KG1 (cell line): ENCODE measurements at places on chromosomes 16 and 17.

- DNase-seq, result no peak
Observed at GRCh38 chr16:1785846-1786170, 3.0 kb downstream of the NUBP2 start.

- DNase-seq, result no peak
Observed at GRCh38 chr17:74088285-74088933, 115.1 kb upstream of the RPL38 start.

DNA sequence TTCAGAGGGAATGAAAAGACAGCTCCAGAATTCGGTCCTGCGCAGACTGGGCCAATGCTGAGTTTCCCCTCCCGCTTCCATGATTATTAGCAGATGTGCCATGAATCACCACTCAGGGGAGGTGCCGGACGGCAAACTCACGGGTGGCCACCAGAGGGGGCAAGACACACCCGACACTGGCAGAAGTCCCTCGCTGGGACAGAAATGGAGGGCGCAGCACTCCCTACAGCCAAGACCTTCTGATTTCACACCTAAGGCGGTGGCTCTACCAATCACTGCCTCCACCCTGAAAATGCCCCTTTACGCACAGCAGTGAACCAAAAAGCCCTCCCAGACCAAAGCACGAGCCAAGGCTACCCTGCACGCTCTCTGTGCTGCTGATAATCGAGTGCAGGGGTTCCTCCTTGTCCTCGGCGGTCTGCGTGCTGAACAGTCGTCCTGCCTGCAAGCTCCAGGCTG is 26.8 kb downstream of the TRAP1 start:
- DNase-seq, result peak; percentile 37

GRCh38 chr17:8697323-8697741 is 47.3 kb downstream of the CCDC42 start:
- no peak for DNase-seq

DNA sequence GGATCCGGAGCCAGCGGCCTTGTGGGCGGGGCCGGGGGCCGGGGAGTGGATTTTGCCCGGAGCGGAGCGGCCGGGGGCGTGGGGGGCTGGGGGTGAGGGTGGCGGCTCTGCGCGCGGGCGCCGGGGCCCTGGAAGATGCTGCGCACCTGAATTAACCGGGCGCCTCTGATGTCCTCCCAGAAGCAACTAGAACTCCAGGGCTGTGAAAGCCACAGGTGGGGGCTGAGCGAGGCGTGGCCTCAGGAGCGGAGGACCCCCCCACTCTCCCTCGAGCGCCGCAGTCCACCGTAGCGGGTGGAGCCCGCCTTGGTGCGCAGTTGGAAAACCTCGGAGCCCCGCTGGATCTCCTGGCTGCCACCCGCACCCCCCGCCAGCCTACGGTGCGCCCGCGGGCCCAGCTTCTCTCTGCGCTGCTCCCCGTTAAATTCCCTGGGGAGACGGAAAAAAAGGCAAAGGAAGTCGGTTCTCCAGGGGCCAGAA is 549 bp downstream of the SLC26A11 start:
- no peak for DNase-seq

DNA sequence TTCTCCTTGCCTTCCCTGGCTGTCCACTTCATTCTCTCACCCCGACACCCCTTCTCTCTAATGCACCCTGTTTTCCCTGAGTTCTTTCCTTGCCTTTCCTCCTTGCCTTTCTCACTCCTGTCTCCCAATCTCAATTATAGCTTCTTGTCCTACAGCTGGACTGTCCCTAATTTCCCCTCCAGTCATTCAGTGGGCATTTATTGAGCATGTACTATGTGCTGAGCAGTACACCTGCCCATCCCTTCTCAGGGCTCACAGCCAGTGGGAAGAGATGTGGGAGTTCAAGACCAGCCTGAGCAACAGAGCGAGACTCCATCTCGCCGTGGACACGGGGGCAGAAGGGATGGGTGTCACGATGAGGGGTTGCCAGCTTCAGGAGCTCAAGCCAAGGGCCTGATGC is 5.8 kb downstream of the ATP2A1 start:
- DNase-seq, result no peak
